Dorsolateral prefrontal cortex (tissue), 122 donors: ENCODE measurements at places on chromosomes 3 and 15. TPM values are rescaled to one million over a fixed set of nuclear protein-coding genes. Genes with fewer than 3 reads are reported as not detected.

KBTBD12 gene
- 8.6 TPM for total RNA-seq

IL5RA gene
- total RNA-seq = not detected

ZNF502 gene
- total RNA-seq = 3.7 TPM

TGM5 gene
- not detected for total RNA-seq

ACTC1 gene
- 1.8 TPM for total RNA-seq

TAGLN3 gene
- total RNA-seq = 405 TPM

SEMA5B gene
- total RNA-seq = 29.6 TPM

TUSC7 gene
- not detected for total RNA-seq

ARPP21 gene
- 214 TPM for total RNA-seq

MESP2 gene
- total RNA-seq = 1.0 TPM

HDDC3 gene
- 23.1 TPM for total RNA-seq

DYNLT2B gene
- total RNA-seq = 34.1 TPM

ADAMTSL3 gene
- 12.0 TPM for total RNA-seq

CFAP100 gene
- total RNA-seq = 5.1 TPM

INSYN1 gene
- 82.0 TPM for total RNA-seq

MNS1 gene
- total RNA-seq = 7.8 TPM

TRPM1 gene
- not detected for total RNA-seq

XYLB gene
- total RNA-seq = 16.1 TPM

CCDC54 gene
- not detected for total RNA-seq

NAALADL2 gene
- 9.6 TPM for total RNA-seq

PLIN1 gene
- total RNA-seq = 9.2 TPM

CRYGS gene
- 4.0 TPM for total RNA-seq

RHO gene
- 0.38 TPM for total RNA-seq

GNAT1 gene
- not detected for total RNA-seq

GOLGA6B gene
- total RNA-seq = not detected

DPPA2 gene
- not detected for total RNA-seq

CELF6 gene
- total RNA-seq = 16.8 TPM
